ENCODE measurements at places on chromosomes 1 and 21.

- no peak for DNase-seq
These were observed 422 bp upstream of the RLF start for GRCh38 chr1:40160806-40161124.

DNA sequence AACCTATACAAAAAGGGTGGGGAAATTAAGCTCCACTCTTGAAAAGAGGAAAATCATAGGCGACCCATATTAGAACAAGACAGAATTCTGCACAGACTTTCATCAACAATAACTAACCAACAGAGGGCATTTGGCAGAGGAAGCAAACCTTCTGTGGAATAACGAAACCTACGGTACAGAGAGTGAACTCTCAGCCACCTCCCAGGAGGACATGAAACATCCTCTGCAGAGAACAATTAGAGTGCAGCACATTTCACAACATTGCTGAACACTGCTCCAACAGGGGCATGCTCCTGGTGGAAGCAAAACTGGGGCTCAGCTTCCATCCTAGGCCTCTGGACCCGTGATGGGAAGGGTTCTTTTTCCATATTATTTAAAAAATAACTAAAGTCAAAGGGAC is 110.9 kb downstream of the KCNJ15 start:
- no peak for DNase-seq

DNA sequence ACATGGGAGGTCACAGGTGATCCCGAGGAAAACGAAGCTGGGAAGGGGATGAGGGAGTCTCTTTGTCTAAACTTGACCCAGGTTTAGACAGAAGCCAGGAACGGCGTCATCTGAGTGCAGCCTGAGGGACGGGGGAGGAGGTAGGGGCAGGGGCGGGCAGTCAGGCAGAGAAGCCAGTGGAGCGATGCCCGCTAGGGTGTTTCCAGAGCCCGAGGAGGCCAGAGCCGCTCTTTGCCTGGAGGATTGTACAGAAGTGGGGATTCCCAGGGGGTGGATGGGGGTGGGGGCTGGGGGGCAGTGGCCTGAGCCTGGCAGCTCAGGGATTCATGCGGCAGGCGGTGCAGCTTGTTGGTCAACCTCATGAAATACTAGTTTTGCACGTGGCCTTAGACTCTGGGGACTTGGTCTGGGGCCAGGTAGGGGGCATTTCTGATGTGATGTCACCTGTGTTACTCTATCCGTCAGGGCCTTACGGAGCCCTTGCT is 58.4 kb downstream of the VPS26C start:
- DNase-seq, result no peak

GRCh38 chr1:56382929-56383328 is 196.4 kb downstream of the PLPP3 start:
- DNase-seq, result no peak

DNA sequence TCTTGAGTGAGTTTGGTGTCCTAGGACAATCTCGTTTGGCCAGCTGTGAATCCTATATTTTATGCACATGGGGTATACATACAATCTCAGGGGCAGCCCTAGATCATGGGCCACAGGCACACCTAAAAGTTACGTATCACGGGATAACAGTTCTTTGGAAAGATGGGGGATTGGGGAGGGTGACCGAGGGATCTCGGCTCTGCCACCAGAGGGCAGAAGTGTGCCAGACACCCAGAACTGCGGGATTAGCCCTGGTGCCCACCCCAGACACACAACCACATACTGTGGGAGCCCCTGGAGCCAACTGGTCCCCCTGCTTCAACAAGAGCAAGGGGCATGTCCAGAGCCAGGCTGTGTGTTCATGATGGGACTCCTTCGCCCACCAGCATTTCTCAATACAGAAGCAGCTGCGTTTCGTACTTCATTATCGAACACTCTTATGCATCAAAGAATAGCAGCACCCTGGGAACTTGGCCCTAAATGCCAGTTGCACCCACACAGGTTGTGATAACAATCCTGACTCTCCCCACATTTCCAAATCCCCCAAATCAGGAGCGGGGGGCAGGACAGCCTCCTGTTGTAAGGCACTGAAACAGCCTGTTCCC is 37.4 kb downstream of the TMCO4 start:
- no peak for DNase-seq

GRCh38 chr1:150404465-150404864 is 40.5 kb downstream of the RPRD2 start:
- no peak for DNase-seq

GRCh38 chr1:48947761-48948537 is 171.3 kb upstream of the BEND5 start:
- no peak for DNase-seq

GRCh38 chr1:172914501-172915144 is 136.1 kb downstream of the TNFSF18 start:
- no peak for DNase-seq

DNA sequence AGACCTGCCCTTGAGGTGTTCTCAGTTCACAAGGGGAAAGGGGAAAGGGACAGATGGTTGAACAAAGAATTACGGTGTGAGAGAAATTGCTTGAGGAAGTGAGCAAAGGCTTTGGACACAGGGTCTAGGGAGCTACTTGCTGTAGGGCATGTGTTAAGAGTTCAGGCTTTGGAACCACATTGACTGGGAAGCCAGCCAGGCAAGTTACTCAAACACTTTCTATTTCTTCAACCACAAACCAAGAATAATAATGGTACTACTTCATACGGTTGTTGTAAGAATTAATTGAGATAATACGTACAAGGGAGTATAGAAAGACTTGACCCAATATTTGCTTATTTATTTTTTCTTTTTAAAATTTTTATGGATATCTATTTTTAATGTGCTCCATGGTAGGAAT is 26.6 kb downstream of the AK4 start:
- no peak for DNase-seq

- DNase-seq, result no peak
These were observed 1.7 kb downstream of the PTGFR start for GRCh38 chr1:78492386-78492950.

GRCh38 chr1:22685591-22686059 is 25.0 kb upstream of the EPHB2 start:
- no peak for DNase-seq

DNA sequence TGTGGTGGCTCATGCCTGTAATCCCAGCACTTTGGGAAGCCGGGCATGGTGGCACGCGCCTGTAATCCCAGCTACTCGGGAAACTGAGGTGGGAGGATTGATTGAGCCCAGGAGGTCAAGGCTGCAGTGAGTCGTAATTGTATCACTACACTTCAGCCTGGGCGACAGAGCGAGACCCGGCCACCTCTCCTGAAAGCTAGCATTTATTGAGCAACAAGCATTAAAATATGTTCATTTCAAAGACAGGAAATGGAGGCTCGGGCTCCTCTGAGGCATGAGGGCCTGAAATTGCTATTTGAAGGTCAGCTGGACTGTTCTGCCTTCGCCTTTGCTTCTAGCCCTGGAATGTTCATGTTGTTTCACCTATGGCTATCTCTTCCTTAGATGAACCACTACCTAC is 34.5 kb downstream of the SPATA21 start:
- DNase-seq, result no peak

DNA sequence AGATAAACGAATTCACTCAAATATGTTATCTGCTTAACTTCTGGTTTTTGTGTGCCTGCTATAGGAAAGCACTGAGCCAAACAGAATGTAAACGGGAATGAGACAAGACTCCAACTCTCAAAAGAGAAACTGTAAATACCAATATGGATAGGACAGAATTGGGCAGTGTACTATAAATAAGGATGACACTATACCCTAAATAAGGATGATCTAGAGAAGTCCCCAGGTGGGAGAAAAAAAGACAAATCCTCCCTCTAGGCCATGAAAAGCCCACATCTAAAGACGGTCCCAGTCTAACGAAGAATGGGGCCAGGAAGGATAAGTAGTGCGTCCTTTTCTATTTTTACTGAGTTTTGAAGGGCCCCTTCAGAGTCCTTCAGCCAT is 1.5 kb upstream of the GABPB2 start:
- no peak for DNase-seq

- no peak for DNase-seq
These were observed 174.2 kb downstream of the BRINP3 start for GRCh38 chr1:190303501-190303900.

DNA sequence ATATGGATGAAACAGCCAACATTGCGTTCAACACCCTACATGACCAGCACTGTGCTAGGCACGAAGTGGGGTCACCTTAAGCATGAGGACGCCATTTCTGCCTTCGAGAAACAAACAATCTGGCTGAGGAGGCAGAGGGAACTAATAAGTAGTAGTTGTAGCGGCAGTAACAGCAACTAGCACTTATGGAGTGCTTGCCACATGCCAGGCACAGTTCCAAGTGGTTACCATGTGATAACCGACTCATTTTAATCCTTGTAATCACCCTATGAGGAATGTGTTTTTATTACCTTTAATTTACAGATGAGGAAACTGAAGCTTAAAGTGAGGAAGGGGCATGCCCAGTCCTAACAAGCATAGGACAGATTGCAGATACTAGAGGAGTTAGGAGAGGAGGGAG is 33.7 kb downstream of the KCND3 start:
- no peak for DNase-seq

GRCh38 chr1:214966346-214966745 is 116.2 kb upstream of the KCNK2 start:
- DNase-seq, result no peak

DNA sequence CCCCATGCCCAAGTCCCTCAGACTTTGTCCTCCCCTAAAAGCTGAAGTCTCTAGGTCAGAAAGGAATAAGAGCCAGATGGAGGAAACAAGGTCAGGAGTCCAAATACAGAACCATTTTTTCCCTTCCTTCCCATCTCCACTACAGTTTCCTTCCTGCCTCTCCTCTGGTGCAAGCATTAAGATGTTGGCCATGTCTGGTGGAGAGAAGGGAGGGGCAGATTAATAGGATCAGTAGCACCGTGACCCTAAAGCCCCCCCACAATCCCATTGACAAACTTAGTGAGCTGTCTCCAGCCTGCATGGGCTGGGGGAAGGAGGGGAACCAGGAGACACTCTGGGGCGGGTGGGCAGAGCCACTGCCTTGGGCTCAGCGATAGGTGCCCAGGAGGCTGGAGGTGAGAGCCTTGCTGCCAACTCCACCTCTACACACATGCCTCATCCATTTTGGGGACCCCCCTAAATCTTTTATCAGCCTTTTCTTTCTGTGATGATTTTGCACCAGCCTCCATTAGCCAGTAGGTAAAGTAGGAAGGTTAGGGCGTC is 59.8 kb downstream of the RHBG start:
- no peak for DNase-seq

- no peak for DNase-seq
These were observed 7.4 kb upstream of the GREM2 start for GRCh38 chr1:240619357-240619756.

GRCh38 chr1:179124873-179125272 is 43.0 kb downstream of the TOR3A start:
- no peak for DNase-seq

DNA sequence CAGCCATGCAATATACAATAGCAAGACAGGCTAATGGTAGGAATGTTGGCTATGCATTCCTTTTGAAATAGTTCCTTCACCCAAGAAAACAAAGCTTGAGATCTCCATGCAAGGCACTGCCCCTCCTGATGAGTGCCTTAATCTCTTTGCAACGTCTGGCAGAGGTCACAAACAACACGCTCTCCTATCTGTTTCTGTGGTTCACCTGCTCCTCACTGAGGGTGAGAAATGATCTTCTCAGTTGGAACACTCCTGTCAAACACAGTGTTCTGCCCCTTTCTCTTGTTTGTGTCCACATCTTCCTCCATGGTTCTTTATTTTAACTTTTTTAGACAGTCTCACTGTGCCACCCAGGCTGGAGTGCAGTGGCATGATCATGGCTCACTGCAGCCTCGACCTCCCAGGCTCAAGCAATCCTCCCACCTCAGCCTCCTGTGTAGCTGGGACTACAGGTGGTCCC is 21.2 kb upstream of the XPR1 start:
- DNase-seq, result no peak

GRCh38 chr1:211623515-211623914 is 44.6 kb upstream of the SLC30A1 start:
- no peak for DNase-seq

GRCh38 chr1:22112554-22112953 is 30.3 kb downstream of the WNT4 start:
- no peak for DNase-seq

GRCh38 chr1:24181619-24182018 is 5.5 kb downstream of the IFNLR1 start:
- DNase-seq, result no peak

DNA sequence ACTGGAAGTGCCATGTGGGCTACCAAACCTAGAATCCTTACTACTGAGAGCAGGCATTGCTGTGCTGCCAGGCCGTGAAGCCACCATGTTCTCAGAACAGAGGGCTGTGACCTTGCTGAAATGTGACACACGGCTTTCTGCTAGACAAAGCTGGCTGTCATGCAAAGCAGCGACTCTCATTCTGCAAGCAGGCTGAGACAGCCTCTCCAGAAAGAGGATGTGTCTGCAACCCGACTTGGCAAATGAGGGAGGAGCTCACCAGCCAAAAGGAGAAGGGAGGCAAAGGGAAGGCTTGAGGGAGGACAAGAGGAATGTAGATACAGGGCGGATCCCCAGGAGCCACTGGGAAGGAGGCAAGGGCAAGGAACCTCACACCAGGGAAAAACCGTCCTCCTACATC is 85.7 kb upstream of the KRTAP19-8 start:
- DNase-seq, result no peak

- no peak for DNase-seq
These were observed 22.7 kb upstream of the LRIF1 start for GRCh38 chr1:110986407-110986891.

GRCh38 chr1:42680921-42681683 is 1.1 kb upstream of the YBX1 start:
- no peak for DNase-seq

DNA sequence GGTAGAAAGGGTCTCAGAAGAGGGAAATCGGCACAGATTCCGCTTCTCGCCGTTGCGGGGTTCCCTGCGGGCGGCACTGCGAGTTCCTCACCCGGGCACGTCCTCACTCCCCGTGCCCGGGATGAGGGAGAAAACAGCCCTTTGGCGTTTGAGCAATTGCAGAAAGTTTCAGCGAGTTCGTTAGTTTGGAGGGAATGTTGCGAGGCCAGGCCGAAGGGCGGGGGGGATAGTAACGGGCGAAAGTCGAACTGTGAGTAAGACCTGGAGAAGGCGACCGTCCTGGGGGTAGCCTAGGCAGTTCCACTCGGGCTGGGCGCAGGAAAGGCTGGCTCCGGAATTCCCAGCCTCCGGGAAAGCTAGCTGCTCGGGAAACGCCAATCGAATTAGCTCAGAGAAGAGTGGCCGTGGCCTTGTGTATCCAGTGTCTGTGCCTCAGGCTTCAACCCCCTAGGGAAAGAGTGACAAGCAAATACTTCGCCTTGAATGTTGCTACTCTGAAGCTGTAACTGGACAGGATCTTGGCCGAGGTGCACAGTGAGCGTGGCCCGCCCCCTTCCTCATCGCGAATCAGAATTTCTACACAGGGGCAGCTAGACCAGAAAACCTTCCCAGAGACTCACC is 787 bp downstream of the PTGFR start:
- no peak for DNase-seq

GRCh38 chr1:205701891-205702290 is 21.6 kb upstream of the SLC45A3 start:
- DNase-seq, result no peak

Measured in activated CD4-positive, CD25-positive, alpha-beta regulatory T cell treated with anti-CD3 and anti-CD28 coated beads, Interleukin-2, amount 50 U/mL, for 72 hours (primary cell).